Liver (tissue), 10 donors: ENCODE measurements at places on chromosomes 13 and 19. TPM values are rescaled to one million over a fixed set of nuclear protein-coding genes. Genes with fewer than 3 reads are reported as not detected.

Gene TRIM13
- total RNA-seq, result 9.4 TPM

Gene ZNF431
- 1.4 TPM for total RNA-seq

Gene ZNF665
- total RNA-seq, result 1.0 TPM

Gene RNF113B
- total RNA-seq, result not detected

Gene ZNF99
- total RNA-seq, result not detected

Gene LHB
- total RNA-seq, result not detected

Gene MYO1F
- 17.9 TPM for total RNA-seq

Gene SMIM17
- total RNA-seq, result not detected

Gene SYDE1
- total RNA-seq, result 3.5 TPM

Gene C19orf85
- not detected for total RNA-seq

Gene FOXO1
- total RNA-seq, result 23.6 TPM

Gene LACC1
- total RNA-seq, result 4.4 TPM

Gene CEACAM5
- total RNA-seq, result not detected

Gene OXGR1
- not detected for total RNA-seq

Gene RXFP2
- not detected for total RNA-seq

Gene ZNF491
- total RNA-seq, result 0.98 TPM

Gene KLK7
- total RNA-seq, result not detected

Gene FBN3
- total RNA-seq, result under 0.01 TPM

Gene MUC16
- total RNA-seq, result not detected

Gene SIGLEC12
- 5.0 TPM for total RNA-seq

Gene RLN3
- not detected for total RNA-seq

Gene OR7A5
- not detected for total RNA-seq

Gene NTF4
- not detected for total RNA-seq

Gene IGFL2
- total RNA-seq, result 0.08 TPM

Gene ETV2
- 0.17 TPM for total RNA-seq

Gene RASIP1
- 5.4 TPM for total RNA-seq

Gene ZNF468
- 7.4 TPM for total RNA-seq

Gene KCNN4
- total RNA-seq, result 0.25 TPM

Gene CGB8
- total RNA-seq, result not detected

Gene SMIM44
- total RNA-seq, result not detected

Gene TRIP10
- 9.9 TPM for total RNA-seq

Gene LGALS14
- total RNA-seq, result not detected

Gene EHD2
- total RNA-seq, result 6.2 TPM

Gene ANKRD24
- 0.28 TPM for total RNA-seq

Gene CABP5
- not detected for total RNA-seq

Gene KLF12
- 8.7 TPM for total RNA-seq

Gene SIAH3
- total RNA-seq, result not detected

Gene PROZ
- total RNA-seq, result 10.6 TPM

Gene GJB6
- total RNA-seq, result not detected

Gene SIGLEC8
- total RNA-seq, result 2.3 TPM

Gene ZNF541
- total RNA-seq, result 0.05 TPM

Gene COX7A1
- 0.33 TPM for total RNA-seq

Gene CBLC
- total RNA-seq, result 2.1 TPM

Gene DIRAS1
- 0.09 TPM for total RNA-seq

Gene CGB2
- not detected for total RNA-seq

Gene GPR12
- total RNA-seq, result not detected

Gene METTL21C
- total RNA-seq, result not detected

Gene DENND1C
- total RNA-seq, result 1.4 TPM

Gene HSPH1
- total RNA-seq, result 30.3 TPM

Gene IL17D
- 0.08 TPM for total RNA-seq

Gene ZNF69
- 11.8 TPM for total RNA-seq
